ENCODE measurements at places on chromosomes 4 and X. TPM values are rescaled to one million over a fixed set of nuclear protein-coding genes. Genes with fewer than 3 reads are reported as not detected.

DNA sequence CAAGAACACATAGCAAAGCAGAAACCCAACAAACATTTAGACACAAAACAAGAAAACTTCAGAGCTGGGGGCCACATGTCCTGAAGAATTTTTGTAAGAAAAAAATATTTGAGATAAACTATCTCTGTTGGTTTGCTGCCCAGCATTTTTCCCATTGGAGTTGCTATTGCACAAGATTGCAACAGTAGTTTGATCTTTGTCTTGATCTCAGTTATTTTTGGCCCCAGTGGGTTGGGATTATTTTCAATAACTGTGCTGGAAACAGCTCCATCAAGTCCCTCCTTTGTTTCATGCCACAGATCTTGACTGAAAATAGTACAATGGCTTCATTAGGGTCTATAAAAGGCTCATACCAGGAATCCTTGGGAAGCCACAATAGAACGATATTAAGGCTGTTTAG, 103.8 kb upstream of the RAI2 start:
- H3K36me3 ChIP-seq: no peaks in the 10 kb centered on the region
- no peak overlapping the region for H3K27ac ChIP-seq
- H3K4me1 ChIP-seq: no peaks in the 10 kb centered on the region
- DNase-seq: no peak
- peaks cover 1% of the 10 kb centered on the region for H3K27me3 ChIP-seq

DNA sequence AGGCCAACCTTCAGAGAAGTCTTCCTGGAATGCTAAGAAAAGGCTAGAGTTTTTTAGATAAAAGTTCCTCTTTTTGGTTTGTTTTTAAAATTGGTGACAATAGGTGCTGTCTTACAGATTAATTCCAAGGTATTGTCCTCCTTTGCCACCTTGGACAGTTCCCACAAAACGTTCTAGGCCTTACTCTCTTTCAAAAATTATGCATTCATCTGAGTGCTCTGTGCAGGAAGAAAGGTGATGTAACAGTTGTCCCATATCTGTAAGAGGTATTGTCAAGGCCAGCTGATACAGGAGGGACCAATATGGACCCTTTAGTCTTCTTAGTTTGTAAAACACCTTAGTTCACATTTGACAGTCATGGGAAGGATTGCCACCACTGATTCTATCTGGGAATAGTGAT, 15.9 kb upstream of the CXCL5 start:
- peaks cover 23% of the 10 kb centered on the region for H3K4me1 ChIP-seq
- no peak for DNase-seq
- H3K27me3 ChIP-seq: no peaks in the 10 kb centered on the region

GRCh38 chr4:90586799-90587198, 459.6 kb downstream of the CCSER1 start:
- no peak for DNase-seq
- no peaks in the 10 kb centered on the region for H3K36me3 ChIP-seq
- no peaks in the 10 kb centered on the region for H3K4me1 ChIP-seq
- H3K4me3 ChIP-seq: no peak overlapping the region
- no peaks in the 10 kb centered on the region for H3K27me3 ChIP-seq

DNA sequence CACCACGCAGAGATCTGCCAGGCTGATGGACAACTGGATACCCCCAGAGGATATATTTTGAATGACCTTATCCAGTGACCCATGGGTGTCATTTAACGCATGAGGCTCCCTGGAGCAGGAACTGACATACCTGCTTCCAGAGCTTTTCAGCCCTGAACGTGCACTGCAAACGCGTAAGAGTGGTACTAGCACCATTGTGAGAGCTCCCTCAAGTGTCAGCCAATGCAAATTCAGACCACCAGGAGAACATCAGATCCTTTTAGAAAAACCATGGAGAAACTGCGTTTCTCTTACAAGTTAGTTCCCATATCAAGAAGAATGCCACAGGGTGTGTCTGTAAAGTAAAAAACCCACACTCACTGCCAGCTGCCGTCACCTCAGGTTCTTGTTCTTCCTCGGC, 7.3 kb downstream of the TREX2 start:
- H3K36me3 ChIP-seq: no peaks in the 10 kb centered on the region
- no peak overlapping the region for H3K27ac ChIP-seq
- H3K4me3 ChIP-seq: no peak overlapping the region
- peaks cover 12% of the 10 kb centered on the region for H3K27me3 ChIP-seq
- no peak for DNase-seq

- no peak for DNase-seq
- no peak overlapping the region for H3K4me3 ChIP-seq
- no peaks in the 10 kb centered on the region for H3K36me3 ChIP-seq
- H3K27me3 ChIP-seq: peaks cover 1% of the 10 kb centered on the region
- H3K4me1 ChIP-seq: peaks cover 6% of the 10 kb centered on the region
- no peak overlapping the region for H3K27ac ChIP-seq
Observed at GRCh38 chr4:152564336-152564735, 28.4 kb upstream of the FBXW7 start.

DNA sequence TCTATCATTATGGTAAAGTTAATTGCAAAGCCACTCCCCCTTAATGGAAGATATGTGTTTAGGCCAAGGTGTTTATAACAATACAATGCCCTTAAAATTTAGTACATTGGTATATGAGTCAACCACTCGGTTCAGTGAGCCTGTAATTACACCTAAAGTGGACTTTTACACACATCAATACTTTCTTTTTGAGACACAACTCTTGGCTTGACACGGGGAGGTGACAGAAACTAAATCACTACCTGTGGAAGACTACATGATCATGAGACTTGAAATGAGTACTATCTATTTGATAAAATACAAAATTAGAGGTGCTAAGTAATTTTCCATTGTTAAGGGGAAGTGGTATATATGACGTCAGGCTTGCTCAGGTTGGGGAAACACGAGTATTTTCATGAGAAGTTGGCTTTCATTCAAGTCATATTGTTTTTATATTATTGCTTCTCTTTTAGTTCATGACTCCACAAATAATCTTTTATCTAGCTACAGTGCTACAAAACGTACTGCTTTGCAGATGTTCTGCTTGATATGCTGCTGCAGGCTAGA, 918.3 kb downstream of the ARAP2 start:
- no peak overlapping the region for H3K27ac ChIP-seq
- no peak overlapping the region for H3K4me3 ChIP-seq
- DNase-seq: no peak
- no peaks in the 10 kb centered on the region for H3K4me1 ChIP-seq

GRCh38 chr4:108884596-108884995, 121.7 kb upstream of the ETNPPL start:
- H3K4me3 ChIP-seq: no peak overlapping the region
- no peak overlapping the region for H3K27ac ChIP-seq
- H3K27me3 ChIP-seq: peaks cover 3% of the 10 kb centered on the region
- H3K4me1 ChIP-seq: peaks cover 14% of the 10 kb centered on the region
- no peaks in the 10 kb centered on the region for H3K36me3 ChIP-seq

GRCh38 chr4:134935320-134935719, 733.7 kb upstream of the PABPC4L start:
- H3K4me1 ChIP-seq: no peaks in the 10 kb centered on the region
- H3K4me3 ChIP-seq: no peak overlapping the region
- no peaks in the 10 kb centered on the region for H3K27me3 ChIP-seq
- H3K27ac ChIP-seq: no peak overlapping the region
- DNase-seq: no peak
- no peaks in the 10 kb centered on the region for H3K36me3 ChIP-seq

DNA sequence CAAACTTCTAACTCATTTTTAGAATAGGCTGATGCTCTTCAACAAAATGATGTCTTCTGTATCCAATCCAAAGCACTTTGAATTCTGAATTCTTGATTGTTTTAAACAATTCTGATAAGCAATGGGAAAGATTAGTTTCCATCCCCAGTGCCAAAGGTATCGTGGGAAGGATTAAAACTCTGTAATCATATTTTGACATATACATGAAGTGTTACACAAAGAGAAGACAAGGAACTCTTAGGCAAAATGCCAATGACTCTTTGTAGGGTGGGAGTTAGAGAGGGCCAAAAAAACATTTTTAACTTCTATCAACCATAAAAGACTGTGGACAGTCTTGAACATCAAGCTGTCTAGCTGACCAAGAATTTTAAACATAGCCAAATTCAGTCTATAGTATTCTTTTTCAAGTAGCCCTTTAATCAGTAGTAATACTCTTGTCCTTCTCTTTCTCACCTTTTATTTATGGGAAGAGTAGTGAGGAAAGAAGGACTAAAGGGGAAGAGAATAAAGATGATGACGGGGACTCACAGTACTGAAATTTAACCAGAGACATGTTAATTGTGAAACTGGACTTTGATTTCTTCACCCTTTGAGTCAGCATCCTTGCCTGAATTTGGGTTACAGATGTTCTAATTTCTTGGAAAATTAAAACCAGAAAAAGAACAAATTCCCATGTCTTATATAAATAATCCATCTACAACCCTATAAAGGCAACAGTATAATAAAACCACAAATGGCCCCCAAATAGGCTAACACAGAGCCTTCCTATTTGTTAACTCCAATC, 51.8 kb upstream of the VEGFD start:
- no peak overlapping the region for H3K4me3 ChIP-seq
- H3K27me3 ChIP-seq: peaks cover 13% of the 10 kb centered on the region
- DNase-seq: no peak
- no peaks in the 10 kb centered on the region for H3K4me1 ChIP-seq
- H3K36me3 ChIP-seq: no peaks in the 10 kb centered on the region
- H3K27ac ChIP-seq: no peak overlapping the region

DNA sequence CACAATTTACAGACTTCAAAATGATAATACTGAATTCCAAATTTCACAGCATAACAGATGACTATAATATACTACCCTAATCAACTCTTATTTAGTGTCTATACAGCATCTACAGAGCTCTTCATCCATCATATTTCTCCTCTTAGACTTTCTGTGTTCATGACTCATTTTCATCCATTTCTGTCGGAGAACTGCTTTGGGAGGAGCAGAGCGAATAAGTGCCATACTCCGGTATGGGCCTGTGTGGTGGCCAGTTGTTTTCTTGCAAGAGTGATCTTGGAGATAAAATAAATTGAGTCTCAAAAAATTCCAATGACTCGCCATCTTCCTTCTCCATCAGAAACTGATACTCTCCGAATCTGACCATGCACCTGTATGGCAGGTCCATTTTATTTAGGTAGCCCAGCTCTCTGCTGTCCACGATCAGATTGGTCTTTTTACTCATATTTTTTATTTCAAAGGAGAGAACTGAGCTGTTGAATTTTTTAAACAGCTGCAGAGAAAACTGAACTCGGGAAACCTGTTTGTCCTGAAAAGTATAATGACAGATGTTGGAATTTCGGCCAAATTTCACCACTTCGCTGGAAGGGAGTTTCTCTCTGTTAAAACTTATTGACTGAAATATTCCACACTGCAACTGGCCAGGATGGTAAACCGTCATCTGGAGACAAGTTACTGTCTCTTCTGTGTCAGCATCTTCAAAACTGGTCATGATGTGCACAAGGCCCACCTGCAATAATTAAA, 7.8 kb downstream of the TIFA start:
- DNase-seq: no peak
- peaks cover 70% of the 10 kb centered on the region for H3K4me1 ChIP-seq
- no peak overlapping the region for H3K27ac ChIP-seq

Gene TBC1D19
- total RNA-seq: 5.6 TPM

Gene DMRTC1
- total RNA-seq: not detected

Gene OCRL
- total RNA-seq: 2.1 TPM

Gene NXF2
- not detected for total RNA-seq

Gene GPAT3
- 27.2 TPM for total RNA-seq

Gene PCSK1N
- total RNA-seq: 1.6 TPM
